CD8-positive, alpha-beta memory T cell (primary cell): ENCODE measurements at places on chromosomes 3 and 15. TPM values are rescaled to one million over a fixed set of nuclear protein-coding genes. Genes with fewer than 3 reads are reported as not detected.

ACKR4 gene
- not detected for total RNA-seq

THPO gene
- not detected for total RNA-seq

CYB561D2 gene
- 37.7 TPM for total RNA-seq

CHRNA7 gene
- not detected for total RNA-seq

SHQ1 gene
- 37.7 TPM for total RNA-seq
